AG08395 (cell line): ENCODE measurements at places on chromosomes 6 and 20.

DNA sequence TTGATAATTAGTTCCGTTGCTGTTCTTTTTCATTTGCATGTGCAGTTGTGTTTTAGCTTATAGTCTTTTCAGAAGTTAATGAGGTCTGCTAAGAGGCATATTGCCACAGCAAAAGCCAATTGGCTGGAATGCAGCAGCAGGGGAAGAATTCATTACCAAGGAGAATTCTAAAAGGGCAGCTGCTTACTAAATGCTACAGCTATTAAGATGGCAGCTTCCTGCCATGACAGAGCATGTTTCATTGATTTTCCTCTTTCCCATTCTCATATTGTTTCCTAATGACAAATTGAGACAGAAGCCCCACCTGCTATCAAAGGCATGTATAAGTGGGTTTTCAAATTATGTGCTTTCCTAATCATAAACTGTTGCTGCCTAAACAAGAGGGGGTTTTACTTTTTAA, 66.6 kb downstream of the CLVS2 start:
- DNase-seq: no peak

- no peak for DNase-seq
These were observed 54.0 kb upstream of the PTPRK start for GRCh38 chr6:128574402-128574801.

DNA sequence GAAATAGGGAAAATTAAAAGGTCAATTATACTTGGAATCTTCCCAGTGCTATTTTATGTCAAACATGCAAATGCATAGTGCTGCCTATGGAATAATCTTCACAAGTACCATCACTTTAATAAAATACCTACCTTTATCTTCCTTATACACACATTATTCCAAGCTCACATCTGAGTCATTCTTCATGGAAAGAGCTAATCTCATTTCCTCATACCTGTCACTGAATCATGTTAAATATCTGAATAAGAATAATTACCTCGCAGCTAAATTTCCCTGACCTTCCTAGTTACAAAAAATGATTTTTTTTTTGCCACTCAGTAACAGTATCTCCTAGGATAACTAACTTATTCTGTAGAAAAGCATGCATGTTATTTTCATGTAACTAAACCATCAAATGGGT, 661.4 kb upstream of the HS3ST5 start:
- no peak for DNase-seq

GRCh38 chr20:21105429-21106170, 558 bp downstream of the LINC00237 start:
- DNase-seq: no peak

GRCh38 chr6:38445925-38446324, 193.8 kb downstream of the BTBD9 start:
- no peak for DNase-seq

DNA sequence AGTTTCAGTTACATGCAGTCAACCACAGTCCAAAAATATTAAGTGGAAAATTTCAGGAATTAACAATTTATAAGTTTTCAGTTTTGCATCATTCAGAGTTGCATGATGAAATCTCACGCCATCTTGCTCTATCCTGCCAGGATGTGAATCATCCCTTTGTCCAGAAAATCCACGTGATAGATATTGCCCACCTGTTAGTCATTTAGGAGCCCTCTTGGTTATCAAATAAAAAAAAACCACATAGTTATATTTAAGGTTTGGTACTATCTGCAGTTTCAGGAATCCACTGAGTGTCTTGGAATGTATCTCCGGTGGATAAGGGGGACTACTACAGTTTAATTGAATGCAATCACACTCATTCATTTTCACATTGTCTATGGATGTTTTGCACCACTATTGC, 1249.0 kb upstream of the CITED2 start:
- peak; percentile 39 for DNase-seq

DNA sequence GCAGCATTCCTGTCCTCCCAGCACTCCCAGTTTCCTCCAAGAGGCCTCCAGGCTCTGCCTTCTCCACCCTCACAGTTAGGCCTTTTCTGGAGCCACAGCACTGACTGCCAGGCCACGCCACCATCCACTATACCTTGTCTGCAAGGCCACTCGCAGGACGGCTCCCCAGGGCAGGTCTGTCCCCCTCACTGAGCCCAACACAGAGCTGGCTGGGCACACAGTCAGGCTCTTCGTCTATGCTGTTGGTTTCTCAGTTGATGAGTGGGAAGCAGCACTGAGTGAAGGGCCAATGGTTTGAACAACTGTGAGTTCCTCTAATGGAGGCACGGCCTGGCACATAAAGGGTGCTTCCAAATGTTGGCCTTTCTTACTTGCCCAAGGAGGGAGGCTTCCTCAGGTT, 95.2 kb downstream of the GRM4 start:
- no peak for DNase-seq

- DNase-seq: peak; percentile 17
These were observed 913 bp downstream of the BTN2A2 start for GRCh38 chr6:26383624-26384417.

DNA sequence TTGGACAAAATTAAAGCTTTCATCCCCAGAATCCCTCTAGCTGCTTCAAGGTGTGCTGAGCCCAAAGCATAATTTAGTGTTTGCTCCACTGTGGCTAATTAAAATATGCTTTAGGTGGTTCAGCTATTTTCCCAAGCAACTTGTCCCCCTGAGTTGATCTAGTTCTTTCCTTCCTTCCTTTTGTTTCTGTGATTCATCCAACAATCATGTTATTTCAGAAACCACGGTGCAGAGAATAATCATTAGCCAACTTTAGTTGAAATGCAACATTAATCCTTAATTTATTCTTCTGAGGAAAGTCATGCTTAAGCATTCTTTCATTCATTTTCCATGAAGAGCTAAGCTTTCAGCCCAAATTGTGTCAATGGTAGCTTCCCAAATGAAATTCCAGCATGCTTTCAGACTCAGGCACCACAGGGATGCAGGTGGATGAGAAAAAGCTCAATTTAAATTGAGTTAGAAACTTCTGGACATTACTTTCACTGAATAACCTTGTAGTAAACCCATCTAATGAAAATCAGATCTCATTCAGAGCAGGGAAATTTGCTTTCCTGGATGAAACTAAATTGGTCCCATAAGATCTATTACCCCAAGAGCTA, 209.0 kb upstream of the NT5E start:
- no peak for DNase-seq

- DNase-seq: no peak
These were observed 32.7 kb downstream of the TUBB2B start for GRCh38 chr6:3194535-3195419.

DNA sequence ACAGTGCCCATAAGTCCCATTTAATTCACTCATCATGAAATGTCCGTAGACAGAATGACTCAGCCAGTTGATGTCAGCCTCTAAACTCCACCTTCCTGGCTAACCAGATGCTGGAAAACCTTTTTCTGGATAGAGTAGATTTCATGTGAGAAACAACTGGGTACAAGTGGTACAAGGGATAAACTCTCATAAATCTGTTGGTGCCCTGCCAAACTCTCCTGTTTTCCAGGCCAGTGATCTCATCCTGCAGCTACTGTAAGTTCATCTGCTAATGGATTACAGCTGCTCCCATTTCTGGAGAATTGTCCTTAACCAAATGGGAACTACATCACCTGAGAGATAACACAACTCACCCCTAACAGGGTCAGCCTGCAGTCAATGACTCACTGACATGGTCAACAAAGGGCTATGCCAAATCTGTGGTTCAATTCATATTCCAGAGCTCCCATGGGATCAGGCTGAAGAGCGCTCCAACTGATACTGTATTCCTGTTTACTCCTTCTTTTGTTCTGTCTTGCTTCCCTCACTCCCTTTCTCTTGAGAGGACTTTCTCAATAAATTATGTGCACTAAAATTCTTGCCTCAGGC, 210.1 kb upstream of the HDDC2 start:
- DNase-seq: no peak

- peak; percentile 65 for DNase-seq
These were observed 38.3 kb upstream of the SLC32A1 start for GRCh38 chr20:38685853-38686473.

- no peak for DNase-seq
These were observed 172.8 kb upstream of the PROKR2 start for GRCh38 chr20:5489601-5490000.

GRCh38 chr6:143357561-143358255, 92.8 kb downstream of the ADAT2 start:
- no peak for DNase-seq
